ENCODE measurements at places on chromosomes 12 and 14. TPM values are rescaled to one million over a fixed set of nuclear protein-coding genes. Genes with fewer than 3 reads are reported as not detected.

DNA sequence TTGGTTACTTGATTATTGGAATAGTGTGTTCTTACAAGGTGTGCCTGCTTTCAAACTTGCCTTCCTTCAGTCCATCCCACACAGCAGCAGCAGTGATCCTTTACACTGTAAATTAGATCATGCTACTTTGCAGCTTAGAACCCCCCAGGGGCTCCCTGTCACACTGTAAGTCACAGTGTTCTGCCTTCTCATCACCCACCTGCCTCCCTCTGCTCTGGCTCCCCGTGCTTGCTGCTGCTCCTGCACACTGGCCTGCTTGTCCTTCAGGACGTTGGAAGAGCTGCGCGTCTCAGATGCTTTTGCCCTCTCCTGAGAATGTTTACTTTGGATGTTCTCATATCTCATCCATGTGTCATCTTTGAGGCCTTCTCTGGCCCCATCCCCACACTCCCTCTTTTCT, 27.3 kb downstream of the ZC3H14 start:
- H3K27me3 ChIP-seq: no peaks in the 10 kb centered on the region
- no peak for DNase-seq
- no peaks in the 10 kb centered on the region for H3K4me1 ChIP-seq
- H3K36me3 ChIP-seq: no peaks in the 10 kb centered on the region
- no peak overlapping the region for H3K27ac ChIP-seq

DNA sequence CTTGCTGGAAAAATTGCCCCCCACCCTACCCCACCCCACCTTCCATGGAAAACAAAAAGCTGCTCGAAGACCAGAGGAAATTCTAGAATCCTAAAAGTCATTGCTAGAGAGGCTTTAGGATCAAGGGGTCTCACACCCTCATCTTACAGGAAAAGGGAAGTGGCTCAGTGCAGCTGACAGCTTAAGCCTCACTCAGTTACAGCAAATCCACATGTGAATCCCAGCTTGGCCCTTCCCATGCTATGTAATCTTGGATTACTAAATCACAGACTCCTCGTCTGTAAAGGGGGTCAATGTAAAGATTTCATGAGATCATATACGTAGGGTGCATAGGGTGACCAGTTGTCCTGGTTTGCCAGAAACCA, 25.9 kb downstream of the CMKLR1 start:
- peaks cover 27% of the 10 kb centered on the region for H3K4me1 ChIP-seq
- peak overlapping the region; percentile 13 for H3K27ac ChIP-seq
- no peak for DNase-seq
- no peaks in the 10 kb centered on the region for H3K36me3 ChIP-seq
- no peak overlapping the region for H3K4me3 ChIP-seq

DNA sequence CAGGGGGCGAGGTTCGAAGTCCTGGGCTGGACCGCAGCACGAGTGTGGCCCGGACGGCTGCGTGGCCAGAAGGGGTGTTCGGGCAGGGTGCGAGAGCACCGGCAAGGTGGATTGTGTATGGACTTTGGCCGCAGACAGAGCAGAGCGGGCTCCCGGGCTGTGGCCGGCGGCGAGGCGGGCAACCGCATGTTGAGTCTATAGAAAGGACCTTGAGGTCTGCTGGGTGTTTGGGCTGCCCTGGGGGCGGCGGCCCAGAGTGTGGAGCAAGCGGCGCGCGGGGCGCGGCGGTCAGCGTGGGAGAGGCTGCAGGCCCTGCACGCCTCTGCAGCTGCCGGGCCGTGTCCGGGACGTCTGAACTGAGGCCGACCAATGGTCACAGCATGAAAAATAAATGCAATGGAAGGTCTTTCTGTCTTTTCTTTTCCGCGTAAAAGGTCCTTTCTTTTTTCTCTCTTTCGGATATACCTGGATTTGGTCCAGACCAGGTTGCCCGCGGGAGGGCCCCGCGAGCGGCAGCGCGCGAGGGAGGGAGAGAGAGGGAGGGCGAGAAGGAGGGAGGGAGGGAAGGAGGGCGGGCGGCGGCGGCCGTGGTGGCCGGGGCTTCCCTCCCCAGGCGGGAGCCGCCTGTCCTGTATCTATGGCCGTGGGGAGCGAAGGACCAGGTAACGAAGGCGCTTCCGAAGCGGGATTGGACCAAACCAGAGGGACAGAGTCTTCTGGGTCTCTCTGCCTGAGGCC, 5.5 kb upstream of the HOXC9 start:
- peaks cover 97% of the 10 kb centered on the region for H3K27me3 ChIP-seq
- H3K4me3 ChIP-seq: no peak overlapping the region
- H3K27ac ChIP-seq: no peak overlapping the region
- no peaks in the 10 kb centered on the region for H3K36me3 ChIP-seq

DNA sequence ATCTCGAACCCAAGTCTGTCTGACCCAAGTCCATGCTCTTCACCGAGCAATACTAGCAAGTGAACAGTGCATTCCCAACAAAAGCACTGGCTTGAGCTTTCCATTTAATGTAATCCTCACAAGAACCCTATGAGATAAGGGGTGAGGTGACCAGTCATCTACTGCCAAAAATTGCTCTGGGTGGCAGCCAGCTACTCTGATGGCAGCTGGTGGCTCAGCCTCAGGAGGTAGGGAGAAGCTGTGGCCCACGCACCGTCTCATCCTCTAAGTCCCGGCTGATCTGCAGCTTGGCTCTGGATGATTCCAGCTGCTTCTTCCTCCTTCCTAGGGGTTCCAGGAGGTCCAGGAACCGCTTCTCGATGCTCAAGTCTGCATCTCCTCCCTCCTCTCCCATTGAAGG, 75.2 kb downstream of the PLEKHG3 start:
- H3K36me3 ChIP-seq: no peaks in the 10 kb centered on the region
- no peak overlapping the region for H3K27ac ChIP-seq
- H3K4me1 ChIP-seq: no peaks in the 10 kb centered on the region
- no peak overlapping the region for H3K4me3 ChIP-seq

- no peak for DNase-seq
- no peaks in the 10 kb centered on the region for H3K4me1 ChIP-seq
- H3K4me3 ChIP-seq: no peak overlapping the region
- no peak overlapping the region for H3K27ac ChIP-seq
- H3K36me3 ChIP-seq: no peaks in the 10 kb centered on the region
These were observed 46.8 kb downstream of the ACACB start for GRCh38 chr12:109163167-109163566.

DNA sequence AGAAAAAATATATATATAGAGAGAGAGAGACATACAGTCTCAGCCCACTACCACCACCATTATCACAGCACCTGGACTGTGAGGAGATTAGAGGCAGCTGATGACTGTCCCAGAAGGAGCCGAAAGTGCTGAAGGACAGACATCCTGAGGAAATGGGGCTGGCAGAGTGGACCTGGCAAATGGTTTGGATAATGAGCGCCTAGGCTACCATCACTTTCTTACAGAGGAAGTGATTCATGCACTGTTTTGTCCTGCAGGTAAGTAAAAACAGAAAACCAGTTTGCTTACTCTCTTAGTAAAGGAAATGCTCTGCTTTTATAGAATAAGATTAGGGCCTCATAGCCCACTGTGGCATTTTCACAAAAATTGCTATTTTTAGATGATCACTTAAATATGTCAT, 28.6 kb upstream of the DNM1L start:
- no peaks in the 10 kb centered on the region for H3K36me3 ChIP-seq
- no peaks in the 10 kb centered on the region for H3K27me3 ChIP-seq
- no peak for DNase-seq

The SVOP gene
- total RNA-seq: not detected

DNA sequence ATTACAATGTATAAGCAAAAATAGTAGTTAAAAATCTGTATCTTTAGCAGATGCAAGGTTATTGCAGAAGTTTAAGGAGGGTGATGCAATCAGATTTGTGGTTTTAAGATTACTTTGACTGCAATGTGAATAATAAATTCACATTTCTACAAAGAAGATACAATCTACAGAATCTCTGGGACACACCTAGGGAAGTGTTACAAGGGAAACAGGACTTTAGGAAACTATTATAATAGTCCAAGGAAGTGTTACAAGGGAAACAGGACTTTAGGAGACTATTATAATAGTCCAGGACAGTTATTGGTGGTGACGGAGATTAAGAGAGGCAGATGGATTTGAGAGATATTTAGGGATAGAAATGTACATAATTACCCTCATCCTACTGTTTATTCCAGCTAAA, 154.4 kb upstream of the GARIN6 start:
- DNase-seq: no peak
- no peak overlapping the region for H3K4me3 ChIP-seq
- H3K4me1 ChIP-seq: no peaks in the 10 kb centered on the region
- H3K27ac ChIP-seq: no peak overlapping the region
- no peaks in the 10 kb centered on the region for H3K36me3 ChIP-seq

GRCh38 chr12:38137716-38138115, 178.9 kb upstream of the ALG10B start:
- H3K36me3 ChIP-seq: no peaks in the 10 kb centered on the region
- DNase-seq: no peak
- H3K27ac ChIP-seq: no peak overlapping the region
- no peaks in the 10 kb centered on the region for H3K27me3 ChIP-seq

DNA sequence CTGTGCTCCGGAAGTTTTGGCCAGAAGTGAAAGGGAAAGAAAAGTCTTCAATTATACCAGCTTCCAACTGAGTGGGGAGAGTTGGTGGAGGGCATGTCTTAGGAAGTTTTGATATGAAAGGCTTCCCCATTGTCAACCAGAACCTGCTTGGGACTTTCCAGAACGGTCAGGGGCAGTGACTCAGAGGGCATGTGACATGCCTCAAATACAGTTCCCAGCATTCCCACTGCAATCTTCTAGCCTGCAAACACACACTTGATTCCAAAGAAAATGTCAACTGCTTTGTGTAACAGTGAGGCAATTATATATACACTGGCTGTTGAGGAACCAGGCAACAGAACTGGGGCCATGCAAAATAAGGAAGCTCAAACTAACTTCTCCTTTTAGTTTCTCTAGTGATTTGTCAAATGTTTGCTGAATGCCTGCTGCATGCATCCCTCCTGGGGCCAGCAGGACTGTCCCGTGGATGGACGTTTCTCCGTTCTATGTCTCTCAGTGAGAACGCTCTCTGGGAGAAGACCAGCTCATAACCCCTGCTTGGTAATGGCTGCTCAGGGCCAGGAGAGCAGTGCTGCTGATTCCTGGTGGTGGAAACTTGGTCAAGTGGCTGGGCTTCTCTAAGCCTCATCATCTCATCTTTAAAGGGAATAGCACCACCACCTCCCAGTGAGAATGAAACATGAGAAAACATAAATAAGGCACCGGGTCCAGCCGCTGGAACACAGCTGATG, 18.3 kb downstream of the SLC25A47 start:
- no peak overlapping the region for H3K4me3 ChIP-seq
- no peaks in the 10 kb centered on the region for H3K4me1 ChIP-seq
- no peaks in the 10 kb centered on the region for H3K27me3 ChIP-seq
- no peak for DNase-seq
- H3K36me3 ChIP-seq: peaks cover 33% of the 10 kb centered on the region

The SLC35F4 gene
- total RNA-seq: not detected

GRCh38 chr12:97426492-97427116, 36.0 kb upstream of the RMST start:
- DNase-seq: no peak
- H3K36me3 ChIP-seq: no peaks in the 10 kb centered on the region
- H3K4me3 ChIP-seq: no peak overlapping the region

DNA sequence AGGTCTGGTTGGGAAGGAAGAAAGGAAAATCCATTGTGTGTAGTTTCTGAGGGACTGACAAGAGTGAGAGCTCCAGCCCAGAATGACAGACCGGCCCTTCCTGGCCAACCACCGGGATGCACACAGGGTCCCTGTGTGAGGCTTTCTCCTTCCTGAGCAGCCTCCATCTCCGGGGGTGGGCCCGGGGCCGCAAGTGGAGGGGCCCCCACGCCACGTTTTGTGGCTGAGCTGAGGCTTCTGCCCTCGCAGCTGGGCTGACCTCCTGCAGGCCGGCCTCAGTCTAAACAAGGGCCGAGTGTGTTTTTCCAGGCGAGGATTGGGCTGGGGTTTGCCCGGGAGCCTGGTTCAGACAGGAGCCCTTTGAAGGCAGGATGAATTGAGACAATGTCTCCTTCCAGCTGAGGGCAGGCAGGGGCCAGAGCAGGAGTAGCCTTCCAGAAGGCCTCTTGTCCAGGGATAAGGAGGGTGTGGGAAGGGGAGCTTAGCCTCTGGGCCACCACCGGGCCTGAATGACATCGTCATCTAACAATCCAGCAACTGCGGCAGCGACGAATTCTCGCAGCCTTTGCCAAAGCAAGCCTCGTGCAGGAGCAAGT, 96.5 kb upstream of the NCOR2 start:
- H3K27me3 ChIP-seq: no peaks in the 10 kb centered on the region
- no peak overlapping the region for H3K4me3 ChIP-seq
- H3K27ac ChIP-seq: no peak overlapping the region

The KCNH3 gene
- 5.6 TPM for total RNA-seq

- H3K27ac ChIP-seq: no peak overlapping the region
- no peak overlapping the region for H3K4me3 ChIP-seq
- no peaks in the 10 kb centered on the region for H3K4me1 ChIP-seq
- H3K27me3 ChIP-seq: peaks cover 3% of the 10 kb centered on the region
These were observed 200.3 kb downstream of the KTN1 start for GRCh38 chr14:55780156-55780946.

GRCh38 chr12:48973941-48974673, 2.6 kb upstream of the WNT10B start:
- no peaks in the 10 kb centered on the region for H3K36me3 ChIP-seq
- no peak for DNase-seq
- H3K27me3 ChIP-seq: peaks cover 16% of the 10 kb centered on the region
- H3K4me3 ChIP-seq: no peak overlapping the region
- no peak overlapping the region for H3K27ac ChIP-seq

The MPHOSPH9 gene
- 105 TPM for total RNA-seq

DNA sequence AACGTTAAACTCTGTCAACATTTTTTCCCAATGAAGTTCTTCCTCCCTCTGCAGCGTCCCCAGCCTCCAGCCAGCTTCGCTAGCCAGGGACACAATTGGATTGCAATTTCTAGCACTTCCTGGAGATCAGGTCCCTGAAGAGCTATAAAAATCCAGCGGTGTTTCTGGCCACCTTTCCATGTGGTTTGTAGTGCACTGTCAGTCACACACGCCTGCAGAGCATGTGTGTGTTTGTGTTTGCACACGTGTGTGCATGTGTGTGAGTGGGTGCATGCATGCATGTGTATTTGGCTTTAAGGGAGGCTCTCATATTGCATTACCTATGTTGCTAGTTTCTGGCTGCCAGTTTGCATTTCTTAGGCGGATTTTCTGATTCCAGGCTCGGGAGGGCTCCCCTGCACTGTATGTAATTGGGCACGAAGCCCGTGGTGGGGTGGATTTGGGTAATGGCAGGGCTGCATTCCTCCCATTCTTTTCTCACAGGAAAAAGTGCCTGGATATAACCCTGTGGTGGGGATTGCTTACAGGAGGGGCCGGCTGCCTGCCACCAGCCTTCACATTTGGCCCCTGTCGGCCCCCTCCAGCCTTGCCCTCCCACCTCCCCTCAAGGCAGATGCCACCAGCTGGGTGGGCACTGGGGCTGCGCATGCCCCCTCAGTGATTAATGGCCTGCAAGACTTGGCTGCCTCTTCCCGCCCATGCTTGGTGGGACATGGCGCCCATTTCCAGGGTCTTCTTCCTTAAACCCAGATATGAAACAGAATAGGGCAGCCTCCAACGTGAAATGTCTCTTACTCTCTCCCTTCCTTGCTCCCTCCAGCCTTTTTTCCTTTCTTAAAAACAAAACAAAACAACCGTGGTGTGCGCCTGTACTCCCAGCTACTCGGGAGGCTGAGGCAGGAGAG, 74.0 kb downstream of the TSPAN9 start:
- H3K4me3 ChIP-seq: no peak overlapping the region
- peaks cover 32% of the 10 kb centered on the region for H3K27me3 ChIP-seq
- no peak for DNase-seq
- no peaks in the 10 kb centered on the region for H3K4me1 ChIP-seq
- H3K27ac ChIP-seq: no peak overlapping the region
- no peaks in the 10 kb centered on the region for H3K36me3 ChIP-seq

The KCNJ8 gene
- 0.41 TPM for total RNA-seq

The SYCP3 gene
- total RNA-seq: 0.91 TPM
